ENCODE measurements at places on chromosomes 7 and 10.

DNA sequence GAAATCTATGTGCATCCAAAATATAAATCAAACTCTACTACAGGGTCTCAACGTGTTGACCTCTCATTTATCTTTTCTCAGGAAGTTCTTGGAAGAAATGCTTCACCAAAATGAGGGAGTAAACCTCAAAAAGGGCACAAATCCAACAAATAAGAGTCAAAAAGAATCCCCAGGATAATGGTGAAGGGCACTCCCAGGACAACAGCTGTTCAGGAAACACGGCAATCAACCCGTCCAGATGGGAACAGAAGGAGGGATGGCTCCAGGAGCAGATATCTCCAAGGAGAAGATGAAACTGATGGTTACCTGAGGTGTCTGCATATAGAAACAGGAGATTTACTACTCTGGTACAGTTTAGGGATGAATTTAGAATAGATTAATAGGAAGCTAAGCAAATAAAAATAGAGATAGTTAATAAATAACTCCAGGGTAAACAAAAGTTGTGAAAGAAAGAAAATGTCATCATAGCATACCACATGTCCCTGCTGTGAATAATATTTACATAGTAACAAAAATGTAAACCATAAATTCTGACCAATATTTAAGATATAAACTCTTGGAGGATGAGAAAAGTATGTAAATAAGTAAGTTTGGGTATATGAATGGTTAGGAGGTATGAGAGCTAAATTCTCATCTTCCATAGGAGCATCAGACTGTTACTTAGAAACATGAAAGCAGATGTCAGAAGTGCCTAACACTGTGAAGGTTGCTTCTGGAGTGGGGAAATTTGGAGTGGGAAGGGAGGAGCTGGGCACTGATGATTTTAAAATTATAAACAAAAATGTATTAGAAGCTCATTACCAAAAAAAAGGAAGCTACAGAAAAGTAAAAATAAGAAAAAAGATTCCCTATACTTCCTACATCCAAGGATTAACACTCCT lies 237.5 kb upstream of the HPS1 start:
- DNase-seq, result no peak

DNA sequence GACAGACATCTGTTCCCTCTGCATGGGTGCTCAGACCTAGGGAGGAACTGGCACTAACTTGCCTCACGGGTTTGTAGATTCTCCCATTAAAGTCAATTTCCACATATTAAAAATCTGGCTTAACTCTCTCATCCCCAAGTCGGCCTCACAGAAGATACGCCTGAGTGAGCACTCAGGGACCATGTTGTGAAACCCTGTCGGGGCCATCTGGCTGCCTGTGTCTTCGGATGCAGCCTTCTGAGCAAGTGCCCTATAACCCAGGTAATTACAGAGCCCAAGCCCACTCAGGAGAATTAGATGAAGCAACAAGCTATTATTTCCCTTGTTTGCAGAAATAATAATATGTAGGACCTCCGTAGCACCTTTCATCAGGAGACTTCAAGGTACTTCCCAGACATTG lies 219.3 kb upstream of the GLI3 start:
- no peak for DNase-seq

DNA sequence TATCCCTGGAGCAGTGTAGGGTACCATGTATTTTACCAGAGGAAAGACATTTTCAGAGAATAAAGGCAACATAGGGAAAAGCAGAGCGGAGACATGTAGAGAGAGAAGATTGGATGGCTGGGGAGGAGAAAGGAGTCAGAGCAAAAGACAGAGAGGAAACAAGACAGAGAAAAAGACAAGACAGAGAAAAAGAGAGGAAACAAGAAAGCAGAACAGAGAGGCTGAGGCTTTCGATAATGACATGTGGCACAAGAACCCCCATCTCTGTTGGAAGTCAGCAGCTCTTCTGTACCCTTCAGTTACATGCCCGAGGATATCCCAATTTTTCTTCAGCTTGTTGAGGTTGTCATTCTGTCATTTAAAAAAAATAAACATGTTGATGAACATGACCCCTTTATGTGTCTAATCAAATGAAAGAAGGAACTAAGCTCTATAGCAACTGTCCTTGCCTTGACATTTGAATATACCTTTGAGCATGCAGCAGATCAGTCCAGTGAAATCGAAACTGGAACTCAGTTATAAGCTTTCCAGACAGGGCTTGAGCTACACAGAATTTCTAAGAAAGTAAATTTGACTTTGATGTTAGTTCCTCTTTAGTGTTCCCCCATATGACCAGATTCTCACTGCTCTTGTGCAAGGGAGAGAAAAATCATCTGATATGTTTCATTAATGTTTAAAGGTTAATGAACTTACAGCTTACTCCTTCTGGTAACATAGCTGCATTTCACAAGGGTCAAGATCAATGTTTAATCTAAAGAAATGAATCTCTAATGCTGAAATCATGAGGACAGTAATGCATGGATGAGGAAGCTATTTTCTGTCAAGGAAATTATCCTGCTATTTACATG lies 75.1 kb upstream of the SP4 start:
- DNase-seq, result no peak

DNA sequence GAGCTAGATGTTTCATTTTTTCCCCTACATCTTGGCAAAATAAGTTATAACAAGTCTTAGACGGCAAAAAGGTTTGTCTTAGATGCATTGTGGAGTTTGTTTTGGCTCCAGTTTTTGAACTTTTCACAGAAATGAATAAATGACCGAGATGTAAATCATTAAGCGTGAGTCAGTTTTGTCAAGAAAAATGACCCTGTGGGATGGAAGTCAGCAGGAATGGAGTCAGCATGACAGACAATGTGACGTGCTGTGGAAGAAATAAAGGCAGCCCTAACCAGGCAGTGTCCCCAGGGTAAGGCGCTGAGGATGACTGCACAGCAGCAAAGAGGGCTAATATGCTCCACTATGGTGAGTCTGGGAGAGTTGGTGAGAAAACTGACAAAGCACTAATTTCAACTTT lies 163.2 kb downstream of the NOC3L start:
- DNase-seq, result no peak
